NCI-H2227 treated with DMSO at 0.1 percent for 48 hours (cell line): ENCODE measurements at places on chromosomes 4 and X.

- DNase-seq: no peak
Measured at GRCh38 chr4:3520276-3520675, 11.9 kb downstream of the LRPAP1 start.

DNA sequence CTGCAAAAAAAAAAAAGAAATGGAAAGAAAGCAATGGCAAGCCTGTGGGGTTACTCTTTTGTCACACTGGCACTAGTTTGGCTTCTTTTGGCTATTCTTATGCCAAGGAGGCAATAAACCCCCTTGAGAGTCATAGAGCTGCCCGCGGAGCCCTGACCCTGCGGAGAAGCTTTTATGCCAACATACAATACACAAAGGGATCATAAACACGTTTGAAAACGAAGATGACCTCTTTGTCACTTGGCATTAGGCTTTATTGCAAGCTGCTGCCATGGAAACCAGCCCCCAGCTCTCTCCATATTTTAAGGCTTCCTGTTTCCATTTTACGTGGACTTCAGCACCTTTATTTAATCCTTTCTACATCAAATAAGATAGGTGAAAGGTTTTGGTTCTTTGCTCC is 7.6 kb downstream of the NEUROG2 start:
- no peak for DNase-seq

DNA sequence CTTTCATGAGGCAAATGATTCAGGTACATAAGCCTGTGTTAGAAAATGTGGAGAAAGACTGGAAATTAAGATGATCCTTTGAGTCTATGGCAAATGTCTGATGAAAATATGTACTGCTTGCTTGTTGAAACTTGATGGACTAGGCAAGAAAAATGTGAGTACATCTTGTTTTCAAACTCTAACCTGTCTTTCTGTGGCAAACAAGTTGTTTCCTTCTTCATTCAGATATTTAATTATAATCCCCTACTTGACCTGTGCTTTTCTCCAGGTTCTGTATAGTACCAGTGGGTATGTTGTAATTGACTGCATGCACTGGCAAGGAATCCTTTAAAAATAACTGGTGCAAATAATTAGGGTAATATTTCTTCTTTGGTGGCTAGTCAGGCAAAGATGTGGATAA is 136.7 kb downstream of the ARHGAP24 start:
- DNase-seq: no peak

- no peak for DNase-seq
Measured at GRCh38 chr4:56085275-56085674, 136.5 kb downstream of the CEP135 start.

GRCh38 chr4:185592845-185593488 is 57.7 kb upstream of the PDLIM3 start:
- DNase-seq: no peak

GRCh38 chr4:140346136-140346535 is 27.3 kb upstream of the SCOC start:
- no peak for DNase-seq

GRCh38 chr4:80172203-80172602 is 25.1 kb upstream of the PRDM8 start:
- no peak for DNase-seq

GRCh38 chr4:175509320-175509719 is 302.7 kb downstream of the GPM6A start:
- peak; percentile 0 for DNase-seq

DNA sequence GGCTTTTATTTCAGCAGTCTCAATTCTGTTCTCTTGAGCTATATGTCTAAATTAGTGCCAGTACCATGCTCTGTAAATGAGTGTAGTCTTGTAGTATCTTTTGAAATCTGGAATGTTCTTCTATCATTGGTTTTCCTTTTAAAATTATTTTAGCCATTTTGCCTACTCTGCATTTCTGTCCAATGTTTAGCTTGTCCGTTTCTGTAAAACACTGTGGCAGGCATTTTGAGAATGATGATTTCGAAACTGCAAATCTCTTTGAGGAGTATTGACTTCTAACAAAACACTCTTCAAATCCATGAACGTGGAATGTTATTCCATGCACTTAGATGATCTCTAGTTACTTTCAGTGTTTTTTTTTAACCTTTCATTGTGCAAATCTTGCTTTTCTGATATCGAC is 28.3 kb upstream of the PPP4R3C start:
- DNase-seq: no peak

GRCh38 chr4:1373892-1374705 is 27.1 kb downstream of the UVSSA start:
- DNase-seq: no peak

GRCh38 chr4:7411896-7412553 is 22.7 kb downstream of the PSAPL1 start:
- no peak for DNase-seq

GRCh38 chr4:105551965-105552746 is at the start of gene ARHGEF38:
Gene ARHGEF38 (plus strand): TSS chr4:105552620. CDS start chr4:105552766, 146 bp downstream.
- no peak for DNase-seq

DNA sequence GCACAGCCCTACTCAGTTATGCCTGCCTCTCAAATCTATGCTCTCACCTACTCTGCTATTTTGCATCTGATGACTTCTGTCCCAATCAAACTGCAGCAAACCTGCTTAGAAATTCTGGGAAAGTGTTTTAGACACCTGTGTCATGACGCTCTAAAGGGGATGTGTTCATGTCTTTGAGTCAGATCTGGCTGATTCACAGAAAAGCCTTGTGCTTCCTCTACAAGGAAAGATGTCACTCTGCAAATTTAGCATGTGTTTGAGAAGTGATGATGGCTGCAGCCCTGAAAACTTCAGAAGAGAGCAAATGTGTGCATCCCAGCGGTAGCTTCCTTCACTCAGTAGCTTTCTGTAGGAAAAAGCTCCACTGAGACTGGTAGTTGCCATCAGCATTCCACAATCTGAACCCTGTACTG is 235.4 kb downstream of the MGST2 start:
- no peak for DNase-seq

DNA sequence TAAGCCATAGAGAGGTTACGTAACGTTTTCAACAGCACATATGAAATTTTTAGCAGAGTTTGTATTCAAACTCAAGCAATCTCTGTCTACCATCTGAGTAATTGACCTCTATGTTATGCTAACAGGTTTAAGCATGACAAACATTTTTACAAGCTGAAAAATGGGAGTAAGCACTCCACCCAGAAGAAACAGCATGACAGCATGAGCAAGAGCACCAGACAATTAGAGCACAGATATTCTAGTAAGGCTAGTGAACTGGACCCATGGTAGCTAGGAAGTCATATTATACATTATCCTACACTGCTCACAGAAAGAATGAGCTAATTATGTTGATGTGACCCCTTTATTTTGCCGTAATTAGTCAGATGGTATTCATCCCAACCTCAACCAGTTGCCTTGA is 200.5 kb downstream of the PABPC4L start:
- DNase-seq: no peak

DNA sequence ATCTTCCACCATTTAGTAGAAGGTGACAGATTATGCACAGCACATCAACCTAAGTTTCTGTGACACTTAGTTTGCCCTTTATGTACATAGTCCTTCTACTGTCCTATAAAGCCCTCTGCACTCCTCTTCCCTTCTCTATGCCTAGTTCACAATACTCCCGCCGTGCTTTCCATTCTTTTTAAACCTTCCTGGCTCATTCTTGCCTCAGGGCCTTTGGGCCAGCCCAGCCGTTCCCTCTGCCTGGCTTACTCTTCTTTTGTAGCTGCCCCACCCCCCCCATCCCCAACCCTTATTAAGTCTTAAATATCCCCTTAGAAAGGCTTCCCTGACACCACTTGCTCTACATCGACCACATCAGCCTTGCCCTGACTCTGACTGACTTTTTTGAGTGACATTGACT is 33.0 kb downstream of the SGMS2 start:
- DNase-seq: no peak

- no peak for DNase-seq
Measured at GRCh38 chr4:15883610-15884243, 54.8 kb downstream of the FGFBP1 start.

DNA sequence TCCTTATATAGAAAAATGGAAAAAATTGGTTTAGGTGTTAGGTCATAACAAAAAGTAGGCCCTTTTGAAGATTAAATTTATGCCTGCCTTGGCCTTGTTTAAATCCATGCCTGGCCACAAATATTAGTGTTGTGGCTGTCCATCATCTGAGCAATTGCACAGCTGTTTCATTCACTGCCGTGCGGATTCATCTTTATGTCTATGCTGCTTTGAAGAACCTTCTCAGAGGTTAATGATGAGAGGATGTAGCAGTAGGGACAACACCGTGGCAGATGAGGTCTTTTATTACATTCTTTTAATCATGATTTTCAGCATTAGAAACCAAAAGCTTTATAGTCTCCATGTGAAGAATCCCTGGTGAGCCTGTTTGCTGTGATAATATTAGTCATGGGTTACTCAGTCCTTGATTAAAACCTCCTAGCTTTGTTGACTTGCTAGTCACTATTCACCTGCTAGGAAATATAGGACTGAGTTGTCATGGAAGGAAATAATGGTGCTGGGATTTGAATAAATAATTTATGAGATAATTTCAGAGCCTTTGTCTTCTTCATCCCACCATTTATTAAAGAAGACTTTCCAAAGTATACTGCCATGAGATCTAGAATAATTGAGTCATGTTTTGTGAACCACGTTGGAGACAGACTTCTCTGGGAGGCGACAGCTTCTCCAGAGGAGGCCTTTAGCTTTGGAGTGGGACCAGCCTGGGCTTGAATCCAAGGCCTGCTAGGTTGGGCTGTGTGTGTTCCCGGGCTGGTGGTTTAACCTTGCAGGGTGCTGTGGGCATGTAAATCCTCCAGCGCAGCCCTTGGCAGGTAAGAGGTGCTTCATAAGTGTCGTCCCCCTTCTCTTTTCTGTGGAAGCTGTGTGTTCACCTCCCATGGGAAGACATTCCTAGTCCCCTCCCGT is 53.5 kb downstream of the PTTG2 start:
- DNase-seq: no peak

DNA sequence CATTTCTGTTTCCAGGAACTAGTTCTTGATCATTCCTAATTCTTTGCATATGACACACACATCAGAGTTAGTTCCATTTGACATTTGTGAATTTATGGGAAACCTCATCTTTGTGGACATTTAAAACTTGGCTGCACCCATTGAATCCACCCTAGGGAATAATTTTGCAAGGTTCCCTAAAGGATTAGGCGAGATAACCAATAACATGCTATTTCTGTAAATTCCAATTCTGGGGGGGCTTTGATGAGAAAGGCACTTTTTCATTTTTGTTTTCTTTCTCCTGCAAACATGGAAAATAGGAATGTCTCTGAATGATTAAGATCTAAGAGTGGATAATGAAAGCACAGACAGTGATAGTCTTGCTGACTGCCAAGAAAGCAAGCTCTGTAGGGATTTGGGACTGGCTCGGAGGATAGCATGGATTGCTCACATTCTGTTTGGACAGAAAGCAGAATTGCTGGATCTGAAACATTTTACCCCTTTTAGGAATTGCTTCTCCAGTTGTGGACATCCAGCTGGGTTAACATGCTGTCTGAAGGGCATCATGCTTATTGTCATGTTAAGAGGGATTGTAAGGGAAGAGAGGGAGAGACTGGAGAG is 145.1 kb downstream of the NHS start:
- DNase-seq: no peak

GRCh38 chr4:10460313-10461047 is 3.3 kb upstream of the ZNF518B start:
- no peak for DNase-seq

GRCh38 chrX:107654872-107655761 is 26.8 kb downstream of the PRPS1 start:
- DNase-seq: peak; percentile 86

DNA sequence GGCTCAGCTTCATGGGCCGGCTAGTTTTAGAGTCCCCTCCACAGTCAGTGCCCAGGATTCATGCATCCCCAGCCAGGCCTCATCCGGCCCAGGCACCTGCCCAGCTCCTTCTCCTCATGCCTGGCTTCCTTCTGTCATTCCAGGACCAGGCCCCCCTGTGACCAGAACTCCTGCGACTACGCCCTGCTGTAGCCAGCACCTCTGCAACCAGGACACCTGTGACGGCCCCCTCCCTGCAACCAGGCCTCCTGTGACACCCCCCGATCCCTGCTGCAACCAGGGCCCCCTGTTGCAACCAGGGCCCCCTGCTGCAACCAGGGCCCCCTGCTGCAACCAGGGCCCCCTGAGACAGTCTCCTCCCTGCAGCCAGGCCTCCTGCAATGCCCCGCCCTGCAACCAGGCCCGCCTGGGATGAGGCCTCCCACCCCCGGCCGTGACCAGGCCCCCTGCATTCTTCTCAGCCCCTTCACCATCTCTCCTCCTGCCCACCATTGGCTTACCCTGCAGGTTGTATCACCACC is 46.8 kb downstream of the HTRA3 start:
- no peak for DNase-seq

DNA sequence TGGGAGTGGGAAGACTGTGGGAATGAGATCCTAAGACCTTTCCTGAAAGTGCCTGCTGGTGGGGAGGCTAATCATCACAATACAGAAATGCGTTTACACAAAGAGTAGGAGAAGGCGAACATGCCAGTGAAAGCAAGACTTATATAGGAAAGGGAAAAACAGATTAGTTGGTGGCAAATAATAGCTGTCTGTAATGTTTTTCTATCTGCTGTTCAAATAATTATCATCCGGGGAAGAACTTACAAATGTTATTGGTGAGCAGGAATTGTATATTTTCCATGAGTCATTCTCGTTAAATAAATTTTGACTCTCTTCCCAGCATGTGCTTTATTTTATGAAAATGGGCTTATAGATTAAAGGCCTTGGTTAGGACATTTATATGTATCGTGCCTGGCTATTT is 196.5 kb downstream of the ARHGAP10 start:
- no peak for DNase-seq

GRCh38 chrX:153477364-153477857 is 7.0 kb upstream of the HAUS7 start:
- no peak for DNase-seq

DNA sequence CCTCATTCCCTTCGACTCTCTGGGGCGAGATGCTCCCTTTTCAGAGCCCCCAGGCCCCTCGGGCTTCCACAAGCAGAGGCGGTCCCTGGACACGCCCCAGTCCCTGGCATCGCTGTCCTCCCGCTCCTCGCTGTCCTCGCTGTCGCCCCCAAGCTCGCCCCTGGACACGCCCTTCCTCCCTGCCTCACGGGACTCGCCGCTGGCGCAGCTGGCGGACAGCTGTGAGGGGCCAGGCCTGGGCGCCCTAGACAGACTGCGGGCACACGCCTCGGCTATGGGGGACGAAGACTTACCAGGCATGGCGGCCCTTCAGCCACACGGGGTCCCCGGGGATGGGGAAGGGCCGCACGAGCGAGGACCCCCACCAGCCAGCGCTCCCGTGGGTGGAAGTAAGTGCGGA is 39.5 kb upstream of the CLCN4 start:
- no peak for DNase-seq

- no peak for DNase-seq
Measured at GRCh38 chrX:42707742-42708141, 70.2 kb downstream of the PPP1R2C start.

GRCh38 chrX:46913667-46914066 is 1.4 kb downstream of the JADE3 start:
- DNase-seq: peak; percentile 12

- no peak for DNase-seq
Measured at GRCh38 chr4:19700992-19701391, 550.7 kb upstream of the SLIT2 start.

- DNase-seq: no peak
Measured at GRCh38 chr4:142406917-142407501, 439.1 kb downstream of the INPP4B start.

GRCh38 chr4:145769450-145770037 is 89.6 kb downstream of the C4orf51 start:
- no peak for DNase-seq
